ENCODE measurements at places on chromosomes 7 and 10. TPM values are rescaled to one million over a fixed set of nuclear protein-coding genes. Genes with fewer than 3 reads are reported as not detected.

The SPRN gene
- total RNA-seq: not detected

The SLC16A12 gene
- not detected for total RNA-seq

The FAM25A gene
- not detected for total RNA-seq

The SPDYE1 gene
- not detected for total RNA-seq

The DMBT1 gene
- not detected for total RNA-seq

The UPK3BL1 gene
- total RNA-seq: 21.2 TPM

The ZNF12 gene
- 17.4 TPM for total RNA-seq

The ZNF365 gene
- 3.0 TPM for total RNA-seq

The HOXA7 gene
- total RNA-seq: 0.09 TPM

The ABCA13 gene
- total RNA-seq: 4.5 TPM

The GDF2 gene
- not detected for total RNA-seq

The MALSU1 gene
- total RNA-seq: 94.0 TPM

The SPDYE16 gene
- not detected for total RNA-seq

The AKR1C4 gene
- total RNA-seq: not detected

The SLC39A12 gene
- not detected for total RNA-seq
